HS-27A (cell line): ENCODE measurements at places on chromosomes 4 and X.

- no peak for DNase-seq
Measured at GRCh38 chr4:141220271-141220670, 424 bp upstream of the ZNF330 start.

GRCh38 chr4:74328501-74328900 lies 20.2 kb downstream of the EPGN start:
- DNase-seq = no peak

DNA sequence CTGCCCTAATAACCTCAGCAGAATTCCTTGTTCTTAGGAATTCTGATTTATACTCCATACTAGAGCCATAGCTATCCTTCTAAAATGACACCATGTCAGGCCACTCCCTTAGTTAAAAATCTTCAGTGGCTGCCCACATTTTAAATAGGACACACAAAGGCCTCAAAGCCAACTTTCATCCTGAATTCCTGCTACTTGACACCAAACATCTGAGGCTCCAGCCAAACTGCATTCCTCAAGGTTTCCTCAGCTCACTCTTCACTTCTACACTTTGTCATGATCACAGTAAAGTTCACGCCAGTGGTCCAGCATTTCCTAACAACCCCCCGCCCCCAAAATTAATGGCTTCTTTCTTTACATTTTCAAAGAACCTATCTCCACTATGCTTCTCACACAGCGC lies 124.3 kb downstream of the ADGRA3 start:
- no peak for DNase-seq

GRCh38 chrX:74931214-74931613 lies 6.0 kb upstream of the NEXMIF start:
- no peak for DNase-seq

DNA sequence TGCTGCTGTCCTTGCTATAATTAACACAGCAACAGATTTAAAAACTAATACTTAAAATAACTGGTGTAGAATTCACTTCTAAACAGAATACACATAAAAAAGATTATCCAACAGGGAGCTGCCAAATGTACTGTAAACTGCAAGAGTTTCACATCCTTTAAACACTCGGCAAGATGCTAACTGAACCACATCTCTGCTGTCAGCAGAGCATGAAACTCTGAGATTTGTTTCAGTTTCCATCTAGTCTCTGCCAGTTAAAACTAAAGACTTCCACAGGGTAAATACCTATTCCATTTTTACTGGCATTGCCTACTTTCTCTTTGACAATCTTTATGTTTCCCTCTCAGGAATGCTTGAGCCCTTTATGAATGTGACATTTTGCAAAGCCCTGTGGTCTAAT lies 127.7 kb downstream of the SLC7A11 start:
- DNase-seq = no peak

DNA sequence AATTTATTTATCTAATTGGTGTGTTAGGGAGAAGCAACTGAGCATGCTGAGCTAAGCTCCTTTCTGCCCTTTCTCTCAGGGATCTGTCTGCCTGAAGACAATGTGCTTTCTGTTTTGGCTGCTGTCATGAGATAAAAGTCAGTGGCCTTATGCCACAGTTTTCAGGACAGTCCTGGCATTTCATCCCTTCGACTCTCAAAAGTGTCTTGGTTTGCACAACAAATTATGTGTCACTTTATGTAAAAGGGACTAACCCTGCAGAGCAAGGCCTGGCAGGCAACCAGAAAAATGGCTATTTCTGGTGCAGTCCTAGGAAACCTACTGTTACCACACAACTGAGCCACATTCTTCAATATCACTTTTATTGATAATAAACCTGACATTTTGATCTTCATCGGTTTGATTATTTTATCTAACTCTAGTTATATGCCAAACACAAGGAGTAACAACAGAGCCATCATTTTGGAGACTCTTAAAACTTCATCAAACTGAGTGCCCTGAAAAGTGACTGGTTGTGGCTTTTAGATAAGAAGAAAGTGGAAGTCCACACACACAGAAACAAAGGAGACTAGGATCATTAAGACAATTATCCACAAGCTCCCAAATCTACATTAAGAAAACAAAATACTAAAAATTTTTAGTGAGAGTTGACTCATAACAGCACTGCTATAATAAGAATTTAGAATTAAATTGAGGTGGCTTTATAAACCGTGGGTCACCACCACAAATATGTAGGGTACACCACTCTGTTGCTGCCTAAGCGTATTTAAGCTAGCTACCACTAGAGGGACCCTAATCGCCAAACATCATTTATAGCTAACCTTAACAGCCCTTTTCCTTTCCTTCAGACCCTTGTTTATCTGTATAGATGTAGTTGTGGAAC lies 95.9 kb upstream of the PTPN13 start:
- peak; percentile 26 for DNase-seq

- DNase-seq = no peak
Measured at GRCh38 chr4:69096111-69096656, at the start of gene UGT2B7. Gene UGT2B7, plus strand, starts transcription at chr4:69096474. Its CDS starts 47 bp downstream, at chr4:69096521.

GRCh38 chrX:139877710-139878414 lies 55.0 kb downstream of the ATP11C start:
- DNase-seq = no peak
